Dermis blood vessel endothelial cell (primary cell): ENCODE measurements at places on chromosomes 12 and 14.
A peak's percentile ranks its signal among the peaks of the same experiment; 100 is the strongest.

- no peak for DNase-seq
These were observed 59.3 kb downstream of the FOXN3 start for GRCh38 chr14:89357655-89358297.

- peak; percentile 60 for DNase-seq
These were observed 74.6 kb downstream of the GLRX5 start for GRCh38 chr14:95609398-95609990.

- no peak for DNase-seq
These were observed 6.3 kb upstream of the SERPINA1 start for GRCh38 chr14:94394581-94395207.

GRCh38 chr14:77424862-77425261 is 1.5 kb upstream of the NOXRED1 start:
- DNase-seq: no peak
